ENCODE measurements at places on chromosomes 5 and 9. TPM values are rescaled to one million over a fixed set of nuclear protein-coding genes. Genes with fewer than 3 reads are reported as not detected.

SETX gene
- total RNA-seq, result 46.0 TPM

LCN1 gene
- not detected for total RNA-seq

ATG10 gene
- 5.8 TPM for total RNA-seq

EPB41L4B gene
- total RNA-seq, result 1.2 TPM

ANKRD31 gene
- 0.47 TPM for total RNA-seq

PLAC8L1 gene
- total RNA-seq, result 0.57 TPM

NOXA1 gene
- total RNA-seq, result 0.36 TPM

AGTPBP1 gene
- total RNA-seq, result 25.8 TPM

SNCAIP gene
- not detected for total RNA-seq

PRLR gene
- total RNA-seq, result not detected

INSL6 gene
- total RNA-seq, result not detected

EIF4EBP3 gene
- 13.8 TPM for total RNA-seq

ENTPD2 gene
- total RNA-seq, result 0.21 TPM

PTGDS gene
- total RNA-seq, result not detected

TMEM232 gene
- total RNA-seq, result 1.6 TPM

WNK2 gene
- 2.7 TPM for total RNA-seq

PTGER4 gene
- total RNA-seq, result 53.0 TPM
